SJSA1 (cell line): ENCODE measurements at places on chromosomes 6 and 20. TPM values are rescaled to one million over a fixed set of nuclear protein-coding genes. Genes with fewer than 3 reads are reported as not detected.

GRCh38 chr6:160110586-160111123 lies 11.0 kb upstream of the SLC22A1 start:
- no peak overlapping the region for H3K27ac ChIP-seq
- peaks cover 10% of the 10 kb centered on the region; the same call in 1 of the 2 replicates for H3K36me3 ChIP-seq
- H3K27me3 ChIP-seq = no peaks in the 10 kb centered on the region
- no peaks in the 10 kb centered on the region for H3K4me1 ChIP-seq
- no peak overlapping the region for H3K4me3 ChIP-seq

- no peak for DNase-seq
- H3K36me3 ChIP-seq = no peaks in the 10 kb centered on the region
- no peak overlapping the region for H3K27ac ChIP-seq
- peaks cover 11% of the 10 kb centered on the region for H3K4me1 ChIP-seq
- no peaks in the 10 kb centered on the region for H3K27me3 ChIP-seq
These were observed 47.7 kb downstream of the SLC2A12 start for GRCh38 chr6:134004714-134005113.

- no peak overlapping the region; the same call in 1 of the 2 replicates for H3K4me3 ChIP-seq
- peaks cover 6% of the 10 kb centered on the region; the same call in 1 of the 2 replicates for H3K27me3 ChIP-seq
- H3K27ac ChIP-seq = no peak overlapping the region
- DNase-seq = no peak
- no peaks in the 10 kb centered on the region; the same call in 1 of the 2 replicates for H3K36me3 ChIP-seq
These were observed 2.9 kb upstream of the TUBB2B start for GRCh38 chr6:3230256-3230882.

DNA sequence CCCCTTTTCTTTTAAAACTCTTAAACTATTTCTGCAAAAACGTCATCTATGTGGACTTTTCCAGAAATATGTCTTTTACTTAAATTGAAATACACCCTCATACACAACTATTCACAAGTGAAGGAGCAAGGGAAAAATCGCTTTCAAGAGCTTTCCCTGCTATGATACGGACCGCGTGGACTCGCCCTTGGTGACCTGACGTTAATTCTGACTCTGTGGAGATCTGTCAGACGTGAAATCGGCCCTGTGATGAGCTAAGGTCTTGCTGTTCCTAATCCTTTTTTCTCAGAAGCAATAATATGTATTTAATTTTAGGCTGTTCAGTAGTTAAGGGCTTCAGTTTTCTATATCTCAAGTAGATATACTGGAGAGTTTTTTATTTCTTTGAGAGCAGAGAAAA lies 113.6 kb downstream of the RPP40 start:
- no peak for DNase-seq
- no peaks in the 10 kb centered on the region for H3K27me3 ChIP-seq
- no peak overlapping the region for H3K27ac ChIP-seq
- H3K4me1 ChIP-seq = no peaks in the 10 kb centered on the region

Gene OPRM1
- total RNA-seq = not detected in 2 replicates

Gene GMPR
- 17.7 and 21.3 TPM in 2 replicates for total RNA-seq
